Vein endothelial cell (primary cell): ENCODE measurements at places on chromosomes 16 and 17. TPM values are rescaled to one million over a fixed set of nuclear protein-coding genes. Genes with fewer than 3 reads are reported as not detected.

CDC42EP4 gene
- total RNA-seq: 15.0 and 16.6 TPM in 2 replicates

CDRT15 gene
- not detected in 2 replicates for total RNA-seq

NAA38 gene
- total RNA-seq: 62.8 and 67.9 TPM in 2 replicates

MYCBPAP gene
- total RNA-seq: 0.29 TPM in 1 of 2 replicates, not detected in the other

MPG gene
- 108 and 171 TPM in 2 replicates for total RNA-seq

SKAP1 gene
- 0.65 TPM in 1 of 2 replicates, not detected in the other for total RNA-seq

HSD17B1 gene
- 0.10 and 0.65 TPM in 2 replicates for total RNA-seq

SULT1A2 gene
- total RNA-seq: 0.19 TPM in 1 of 2 replicates, not detected in the other

CES5A gene
- total RNA-seq: not detected in 2 replicates

GPATCH8 gene
- total RNA-seq: 20.9 and 28.8 TPM in 2 replicates

PIPOX gene
- 2.8 and 3.3 TPM in 2 replicates for total RNA-seq

HID1 gene
- 38.4 and 39.8 TPM in 2 replicates for total RNA-seq

OTOA gene
- under 0.01 and 0.29 TPM in 2 replicates for total RNA-seq

DCXR gene
- total RNA-seq: 40.1 and 43.4 TPM in 2 replicates

INCA1 gene
- 0.33 and 0.48 TPM in 2 replicates for total RNA-seq

KRTAP3-1 gene
- total RNA-seq: not detected in 2 replicates

TSR3 gene
- total RNA-seq: 51.9 and 69.6 TPM in 2 replicates

ZNF750 gene
- 0.10 TPM in 1 of 2 replicates, not detected in the other for total RNA-seq

KRTAP4-4 gene
- total RNA-seq: not detected in 2 replicates

CIITA gene
- total RNA-seq: 0.10 TPM in 1 of 2 replicates, not detected in the other

NUTF2 gene
- 258 and 586 TPM in 2 replicates for total RNA-seq

AGRP gene
- not detected in 2 replicates for total RNA-seq

CACNA1G gene
- not detected in 2 replicates for total RNA-seq

TBC1D3C gene
- total RNA-seq: not detected in 2 replicates

ABCA8 gene
- 1.3 and 1.4 TPM in 2 replicates for total RNA-seq

SAMD14 gene
- 5.3 and 10.5 TPM in 2 replicates for total RNA-seq

CACNA1H gene
- total RNA-seq: under 0.01 TPM in 2 replicates
